ENCODE measurements at places on chromosomes 2 and 18.
A peak's percentile ranks its signal among the peaks of the same experiment; 100 is the strongest.

DNA sequence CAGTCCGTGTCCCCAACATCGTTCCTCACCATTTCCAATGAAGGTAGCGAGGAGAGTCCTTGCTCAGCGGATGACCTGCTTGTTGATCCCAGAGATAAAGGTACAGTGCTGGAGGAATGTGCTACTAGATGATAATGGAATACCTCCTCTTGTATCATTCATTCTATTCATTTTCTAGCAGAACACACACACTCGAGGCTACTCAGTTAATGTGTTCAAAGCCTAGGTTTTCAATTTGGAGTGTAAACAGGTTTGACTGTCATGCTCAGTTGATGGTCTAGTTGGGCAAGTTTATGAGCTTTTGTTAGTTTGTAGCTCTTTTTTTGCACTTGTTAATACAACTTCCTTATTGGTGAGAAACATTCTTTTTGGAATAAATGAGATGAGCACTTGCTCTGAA is 114.2 kb downstream of the ICA1L start:
- DNase-seq = no peak

DNA sequence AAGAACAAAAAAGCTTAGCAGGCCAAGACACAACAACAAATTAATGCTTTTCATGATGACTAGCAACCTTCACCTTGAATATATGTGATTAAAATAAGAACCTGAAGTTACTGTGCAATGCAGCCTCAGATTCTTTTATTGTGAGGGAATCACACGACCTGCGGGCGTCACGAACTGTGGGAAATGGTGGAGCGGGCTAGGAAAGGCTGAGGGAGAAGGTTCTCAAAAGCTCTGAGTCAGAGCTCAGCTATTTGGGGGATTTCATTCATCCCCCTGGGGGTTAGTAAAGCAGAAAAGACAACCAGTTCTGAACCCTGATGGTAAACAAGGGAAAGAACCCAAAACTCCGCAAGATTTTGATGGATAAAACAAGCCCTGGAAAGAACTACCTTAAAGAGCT is 89.3 kb upstream of the NCKAP5 start:
- no peak for DNase-seq

DNA sequence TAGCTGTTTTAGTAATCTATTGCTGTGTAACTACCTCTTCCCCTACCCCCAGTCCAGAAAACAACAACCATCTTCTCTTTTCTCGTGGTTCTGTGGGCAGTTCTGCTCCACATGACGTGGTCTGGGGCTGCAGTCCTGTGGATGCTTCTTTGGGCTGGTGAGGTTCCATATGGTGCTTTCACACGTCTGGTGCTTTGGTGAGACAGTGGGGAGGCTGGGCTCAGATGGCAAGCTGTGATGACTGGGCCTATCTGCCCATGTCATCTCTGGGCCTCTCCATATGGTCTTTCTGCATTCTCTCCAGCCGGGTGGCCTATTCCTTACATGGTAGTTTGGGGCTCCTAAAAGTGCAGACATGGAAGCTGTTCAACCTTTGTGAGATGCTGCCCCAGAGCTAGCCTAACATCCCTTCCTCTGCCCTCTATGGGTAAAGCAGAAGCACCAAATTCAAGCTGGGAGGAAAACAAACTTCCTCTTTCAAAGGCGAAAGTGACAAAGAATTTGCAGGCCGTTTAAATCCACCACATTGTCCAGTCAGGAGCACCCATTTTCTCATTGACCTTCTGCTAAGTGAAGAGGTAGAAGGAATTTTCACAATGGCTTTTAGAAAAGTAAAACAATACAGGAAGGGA is 68.3 kb upstream of the IL1R1 start:
- DNase-seq = no peak

DNA sequence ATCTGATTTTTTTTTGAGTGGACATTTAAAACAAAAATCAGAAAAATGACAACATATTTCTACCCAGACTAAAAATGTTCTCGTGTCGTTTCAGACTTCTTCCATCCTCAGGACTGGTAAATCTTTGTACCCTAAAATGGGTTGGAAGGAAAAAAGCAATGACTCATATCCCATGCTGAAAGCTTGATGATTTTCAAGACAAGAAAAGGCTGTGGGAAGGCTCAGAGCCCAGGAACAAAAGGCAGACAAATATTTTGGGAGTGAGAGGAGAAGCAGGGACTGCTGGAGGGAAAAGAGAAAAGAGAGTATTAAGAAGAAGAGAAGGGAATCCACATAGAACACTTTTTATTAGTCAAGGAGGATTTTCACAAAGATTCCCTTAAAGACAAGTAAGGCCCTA is 77.1 kb upstream of the CTAGE1 start:
- DNase-seq = no peak

DNA sequence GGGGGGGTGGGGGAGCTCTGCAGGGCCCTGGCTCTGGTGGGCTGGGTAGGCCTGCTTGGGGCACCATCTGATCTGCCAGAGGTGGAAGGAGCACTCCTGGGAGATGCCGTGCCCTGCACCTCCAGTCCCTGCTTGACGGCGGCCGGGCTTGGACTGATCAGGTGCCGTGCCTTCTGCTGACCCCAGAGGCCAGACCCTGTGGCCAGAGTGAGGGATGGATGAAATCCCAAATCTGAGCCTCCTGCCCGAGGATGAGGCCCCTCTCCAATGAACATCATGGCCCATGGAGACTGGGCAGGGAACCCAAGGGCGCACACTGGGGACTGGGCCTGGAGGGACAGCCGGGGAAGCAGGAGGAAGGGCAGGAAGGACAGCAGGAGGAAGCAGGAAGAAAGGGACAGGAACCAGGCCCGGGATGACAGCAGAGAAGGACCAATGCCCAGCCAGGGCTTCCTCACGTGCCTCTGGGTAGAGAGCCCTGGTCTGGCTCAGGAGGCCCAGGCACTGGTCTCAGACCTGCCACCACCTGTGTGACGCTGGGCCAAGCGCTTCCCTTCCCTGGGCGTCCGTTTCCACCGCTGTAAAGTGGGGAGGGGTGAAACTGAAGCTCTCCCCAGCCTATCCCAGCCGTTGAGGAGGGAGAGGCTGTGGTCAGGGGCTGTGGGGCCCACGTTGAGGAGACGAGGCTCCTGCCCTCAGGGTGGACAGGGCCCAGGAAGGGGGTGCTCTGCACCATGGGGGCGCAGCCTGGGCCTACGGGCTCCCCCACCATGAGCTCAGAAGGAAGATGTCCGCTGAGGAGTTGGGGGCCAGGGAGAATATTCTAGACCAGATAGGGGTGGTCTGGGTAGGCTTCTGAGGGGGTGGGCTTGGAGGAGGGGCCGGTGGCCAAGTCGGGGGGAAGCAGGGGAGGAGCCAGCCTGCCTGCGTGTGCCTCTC is 1.0 kb upstream of the GPR35 start:
- no peak for DNase-seq

DNA sequence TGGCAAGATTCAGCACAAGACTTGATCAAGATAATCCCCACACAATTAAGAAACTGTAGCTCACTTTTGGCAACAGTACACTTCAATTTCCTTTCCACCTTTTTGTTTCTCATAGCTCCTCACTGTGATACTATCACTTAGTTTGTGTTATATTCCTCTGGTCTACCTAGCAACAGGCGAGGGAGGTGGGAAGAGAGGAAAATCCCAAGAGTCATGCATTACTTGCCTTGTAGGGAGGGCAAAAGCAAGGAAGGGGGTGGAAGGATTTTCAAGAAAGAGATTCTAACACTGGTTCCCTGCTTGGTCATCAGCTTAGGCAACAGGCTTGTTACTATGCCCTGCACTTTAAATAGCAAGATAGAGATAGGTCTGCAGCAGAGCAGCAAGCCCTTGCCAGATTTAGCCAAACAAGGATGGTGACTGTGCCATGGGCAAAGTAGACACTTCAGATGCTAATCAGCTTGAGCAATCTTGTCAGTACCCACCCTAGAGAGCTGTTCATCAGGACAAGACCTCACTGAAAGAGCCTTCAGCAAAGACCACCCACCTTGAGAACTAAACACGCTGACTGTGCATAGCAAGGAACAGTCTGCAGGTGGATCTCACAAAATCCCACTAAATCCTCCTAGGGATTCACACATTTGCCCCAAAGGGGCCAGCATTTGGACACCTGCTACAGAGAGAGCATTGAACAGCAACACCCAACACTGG is 134.6 kb downstream of the MBD2 start:
- no peak for DNase-seq

DNA sequence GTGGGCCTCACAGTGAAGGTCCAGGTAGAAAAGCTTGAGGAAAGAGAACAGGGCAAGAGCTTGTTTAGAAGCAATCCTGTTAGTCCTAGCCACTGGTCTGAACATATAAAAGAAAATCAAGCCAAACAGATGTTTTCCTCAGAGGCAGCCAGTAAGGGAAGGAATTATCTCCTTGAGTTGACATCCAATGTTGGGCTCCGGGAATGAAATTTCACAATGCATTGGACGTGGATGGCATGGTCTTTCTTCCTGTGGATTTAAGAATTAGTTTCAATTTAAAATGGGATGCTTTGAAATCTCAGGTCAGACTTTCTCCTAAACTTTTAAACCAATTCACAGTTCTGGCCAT is 92.1 kb downstream of the ACKR3 start:
- no peak for DNase-seq

DNA sequence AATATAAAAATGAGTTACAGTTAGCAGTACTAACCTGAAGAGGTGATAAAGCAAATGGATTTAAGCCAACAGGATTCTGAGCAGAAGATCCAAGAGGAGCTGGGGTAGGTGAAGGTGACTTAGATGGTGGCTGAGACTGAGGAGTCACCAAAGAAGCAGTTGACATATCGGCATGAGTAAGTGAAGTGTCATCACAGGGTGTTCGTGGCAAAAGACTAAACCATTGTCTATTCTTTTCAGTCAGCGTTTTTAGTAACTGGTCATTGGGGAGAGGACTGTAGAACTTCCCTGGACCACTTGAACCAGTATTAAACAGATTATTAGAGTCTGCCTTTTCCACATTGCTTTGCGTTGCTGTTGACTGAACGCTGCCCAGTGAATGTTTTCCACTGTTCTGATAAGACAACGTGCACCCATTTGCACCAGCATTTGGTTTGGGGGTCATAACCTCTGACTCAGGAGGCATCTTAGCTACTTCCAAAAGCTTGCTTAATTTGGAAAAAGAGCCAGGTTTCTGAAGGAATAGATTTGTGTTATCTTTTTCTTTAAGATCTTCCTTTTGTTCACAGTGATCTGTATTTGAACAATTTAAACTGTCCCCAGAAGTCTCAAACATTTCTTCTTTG is 63.3 kb upstream of the WDSUB1 start:
- DNase-seq = no peak

- no peak for DNase-seq
These were observed 11.2 kb upstream of the STAT1 start for GRCh38 chr2:191025135-191025534.

DNA sequence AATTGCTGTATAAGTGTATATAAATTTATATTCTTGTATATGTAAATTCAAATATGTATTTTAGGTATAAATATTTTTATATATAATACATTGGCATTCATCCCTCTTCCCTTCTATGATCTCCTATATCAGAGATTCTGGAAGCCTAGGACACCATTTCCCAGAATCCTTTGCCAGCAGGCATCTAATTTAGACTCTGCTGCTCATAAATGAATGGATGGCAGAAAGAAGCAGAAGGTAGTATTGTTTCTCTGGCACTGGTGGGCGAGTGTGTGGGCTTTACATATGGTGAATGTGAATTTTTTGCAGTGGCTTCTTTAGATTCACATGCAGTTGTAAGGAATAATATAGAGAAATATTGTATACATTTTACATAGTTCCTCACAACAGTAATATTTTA is 215.2 kb upstream of the THSD7B start:
- no peak for DNase-seq

DNA sequence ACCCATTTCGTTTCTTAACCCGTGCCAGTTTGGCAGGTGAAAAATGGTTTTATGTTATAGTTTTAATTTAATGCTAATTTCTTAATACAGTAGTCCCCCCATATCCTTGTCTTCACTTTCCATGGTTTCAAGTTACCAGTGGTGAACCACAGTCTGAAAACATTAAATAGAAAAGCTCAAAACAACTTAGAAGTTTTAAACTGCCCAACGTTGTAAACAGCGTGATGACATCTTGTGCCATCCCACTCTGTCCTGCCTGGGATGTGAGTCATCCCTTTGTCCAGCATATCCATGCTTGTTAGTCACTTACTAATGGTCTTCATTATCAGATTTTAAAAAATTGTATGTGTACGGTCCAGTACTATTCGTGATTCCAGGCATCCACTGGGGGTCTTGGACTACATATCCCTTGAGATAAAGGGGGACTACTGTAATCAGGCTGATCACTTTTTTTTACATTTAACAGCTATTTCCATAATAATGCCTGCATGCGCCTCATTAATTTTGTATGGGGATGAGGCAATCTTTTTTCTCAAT is 31.9 kb downstream of the SLC66A3 start:
- no peak for DNase-seq

GRCh38 chr18:63579616-63580015 is 7.5 kb upstream of the SERPINB13 start:
- DNase-seq = no peak

- DNase-seq = no peak
These were observed 392.9 kb downstream of the SETBP1 start for GRCh38 chr18:45073556-45073955.

DNA sequence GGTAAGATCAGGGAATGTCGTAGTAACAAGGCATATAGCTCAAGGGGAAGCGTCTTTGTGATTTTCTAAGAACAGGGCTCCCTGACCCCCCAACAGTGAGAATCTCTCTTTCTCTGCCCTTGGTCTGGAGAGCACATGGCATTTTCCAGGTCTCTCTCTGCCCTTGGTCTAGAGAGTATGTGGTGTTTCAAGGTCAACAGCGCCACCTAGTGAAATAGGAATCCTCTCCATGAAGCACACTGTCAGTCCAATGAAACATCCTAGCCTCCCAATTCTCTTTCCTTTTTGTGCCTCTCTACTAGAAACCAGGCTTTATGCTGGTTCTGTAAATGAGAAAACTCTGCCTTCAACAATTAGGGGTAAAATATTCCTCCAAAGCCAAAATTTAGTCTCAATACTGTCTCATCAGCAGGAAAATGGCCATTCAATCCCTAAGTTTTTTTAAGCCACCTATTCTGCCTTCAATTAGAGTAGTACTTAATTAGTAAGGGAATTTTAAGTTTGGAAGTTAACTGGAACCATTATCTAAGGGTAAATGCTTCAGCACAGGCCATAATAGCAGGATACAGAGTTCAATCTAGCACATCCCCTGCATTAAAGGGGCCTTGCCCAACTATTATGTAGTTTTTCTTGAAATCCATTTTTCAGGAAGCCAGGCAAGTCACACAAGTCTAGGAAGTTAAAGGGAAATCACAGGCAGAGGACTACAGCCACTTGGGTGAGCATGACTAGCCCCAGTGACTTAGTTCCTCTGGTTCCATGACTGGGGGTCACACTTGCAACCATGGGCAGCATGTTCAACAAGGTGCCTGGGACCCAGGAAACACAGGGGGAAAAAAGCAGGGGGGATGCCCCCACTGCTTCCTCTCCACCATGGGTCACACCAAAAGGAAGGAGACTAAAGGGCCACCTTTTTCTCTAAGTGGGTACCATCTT is 12.4 kb downstream of the DYM start:
- peak; percentile 55 for DNase-seq

- no peak for DNase-seq
These were observed 112.2 kb upstream of the PXDN start for GRCh38 chr2:1856475-1856874.

GRCh38 chr18:28712796-28713425 is 536.0 kb upstream of the CDH2 start:
- no peak for DNase-seq

GRCh38 chr2:213281156-213281555 is 3.1 kb upstream of the SPAG16 start:
- no peak for DNase-seq

GRCh38 chr2:178448968-178449661 is 1.9 kb downstream of the PRKRA start:
- no peak for DNase-seq

GRCh38 chr2:13596233-13596632 is 879.5 kb downstream of the TRIB2 start:
- DNase-seq = no peak

GRCh38 chr2:69279931-69280681 is 106.9 kb downstream of the GFPT1 start:
- DNase-seq = no peak

Data from endothelial cell (in vitro differentiated cells).